ENCODE measurements at places on chromosomes 7 and 10.

DNA sequence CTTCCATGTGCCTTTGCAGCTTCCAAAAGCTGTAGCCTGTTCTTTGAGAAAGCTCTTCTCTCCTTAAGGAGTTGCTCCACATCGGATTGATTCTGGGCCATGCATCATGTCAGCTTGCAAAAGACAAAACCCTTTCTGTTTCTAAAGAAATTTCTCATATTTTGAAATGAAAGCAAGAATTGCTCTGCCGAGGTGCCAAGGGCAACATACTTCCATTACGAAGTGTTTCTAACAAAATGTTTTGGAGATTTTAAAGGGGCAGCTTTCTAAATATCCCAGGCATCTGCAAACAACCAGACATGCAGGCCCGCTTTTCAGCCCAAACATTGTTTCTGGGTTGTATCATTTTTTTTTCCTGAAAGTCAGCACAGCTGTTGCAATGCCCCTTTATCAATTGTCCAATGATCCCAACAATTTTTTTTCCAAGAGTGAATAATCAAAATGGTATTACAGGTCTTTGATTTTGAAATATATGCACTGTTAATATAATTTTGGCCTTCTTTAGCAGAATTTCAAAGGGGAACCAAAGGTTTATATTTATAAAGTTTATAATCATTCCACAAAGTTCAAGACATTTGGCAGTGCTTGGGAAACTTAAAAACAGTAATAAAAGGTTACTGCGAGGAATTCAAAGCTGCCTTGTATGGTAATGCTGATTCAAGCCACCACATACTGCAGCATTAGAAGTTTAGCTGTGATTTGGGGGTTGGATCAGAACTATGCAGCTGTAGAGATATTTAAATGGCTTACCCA lies 61.0 kb downstream of the TES start:
- DNase-seq: peak; percentile 34

DNA sequence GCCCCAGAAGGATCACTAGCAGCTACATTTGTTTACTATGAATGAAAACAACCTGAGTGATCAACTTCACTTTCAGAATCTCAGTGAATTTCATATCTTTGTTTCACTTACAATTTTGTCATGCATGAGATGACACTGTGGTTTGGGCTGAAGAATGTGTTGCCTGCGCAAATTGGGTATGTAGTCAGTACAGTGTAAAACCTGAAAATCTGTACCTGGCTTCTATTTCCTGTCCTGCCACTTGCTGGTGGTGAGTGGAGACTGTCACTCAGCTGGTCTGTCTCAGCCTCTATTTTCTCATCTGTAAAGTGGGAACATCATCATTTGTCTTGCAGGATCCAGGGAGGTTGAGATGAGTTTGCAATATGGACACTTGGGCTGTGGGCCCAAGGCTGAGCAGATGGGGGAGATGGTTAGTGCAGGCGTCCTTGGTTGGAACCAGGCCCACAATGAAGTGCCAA lies 118.0 kb downstream of the WDFY4 start:
- no peak for DNase-seq

DNA sequence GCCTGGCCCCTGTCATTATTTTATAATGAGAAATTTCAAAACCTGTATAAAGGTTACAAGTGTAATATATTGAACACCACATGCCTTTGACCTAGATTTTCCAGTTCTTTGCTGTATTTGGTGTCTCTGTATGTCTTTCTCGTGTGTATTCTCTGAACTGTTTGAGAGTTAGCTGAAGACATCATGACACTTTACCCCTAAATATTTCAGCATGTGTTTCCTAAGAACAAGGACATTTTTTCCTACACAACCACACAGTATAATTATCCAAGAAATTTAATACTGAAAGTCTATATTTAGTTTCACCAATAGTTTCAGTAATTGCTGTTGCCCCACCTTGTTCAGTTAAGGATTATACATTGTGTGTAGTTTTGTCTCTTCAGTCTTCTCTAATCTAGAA lies 14.8 kb downstream of the ZRANB1 start:
- no peak for DNase-seq

GRCh38 chr7:29007127-29007526 lies 49.0 kb upstream of the TRIL start:
- DNase-seq: no peak

GRCh38 chr7:50735333-50735732 lies 47.4 kb downstream of the GRB10 start:
- DNase-seq: no peak

GRCh38 chr10:76542307-76542930 lies 1095.2 kb downstream of the KCNMA1 start:
- no peak for DNase-seq

- DNase-seq: no peak
These were observed 24.5 kb upstream of the PPP1R9A start for GRCh38 chr7:94882891-94883290.

DNA sequence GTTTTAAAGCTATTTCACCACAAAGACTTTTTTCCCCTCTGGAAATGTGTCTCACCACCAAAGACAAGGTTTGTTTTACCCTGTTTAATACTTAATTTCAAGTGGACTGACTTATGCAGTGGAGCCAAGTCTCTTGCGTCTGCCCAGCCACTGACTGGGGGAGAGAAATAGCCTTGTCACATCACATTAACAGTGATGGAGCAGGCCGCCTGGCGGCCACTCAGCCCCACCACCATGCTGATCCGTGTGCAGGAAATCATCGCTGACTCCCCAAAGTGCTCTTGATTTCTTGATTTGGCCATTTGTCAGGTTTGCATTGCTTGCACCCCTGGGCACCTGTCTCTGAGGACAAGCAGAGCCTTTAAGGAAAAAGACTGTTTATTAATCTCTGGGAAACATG lies 334.1 kb downstream of the GLRX3 start:
- no peak for DNase-seq

Data from fibroblast of skin of left quadriceps (primary cell).